ENCODE measurements at places on chromosomes 7 and 10.

DNA sequence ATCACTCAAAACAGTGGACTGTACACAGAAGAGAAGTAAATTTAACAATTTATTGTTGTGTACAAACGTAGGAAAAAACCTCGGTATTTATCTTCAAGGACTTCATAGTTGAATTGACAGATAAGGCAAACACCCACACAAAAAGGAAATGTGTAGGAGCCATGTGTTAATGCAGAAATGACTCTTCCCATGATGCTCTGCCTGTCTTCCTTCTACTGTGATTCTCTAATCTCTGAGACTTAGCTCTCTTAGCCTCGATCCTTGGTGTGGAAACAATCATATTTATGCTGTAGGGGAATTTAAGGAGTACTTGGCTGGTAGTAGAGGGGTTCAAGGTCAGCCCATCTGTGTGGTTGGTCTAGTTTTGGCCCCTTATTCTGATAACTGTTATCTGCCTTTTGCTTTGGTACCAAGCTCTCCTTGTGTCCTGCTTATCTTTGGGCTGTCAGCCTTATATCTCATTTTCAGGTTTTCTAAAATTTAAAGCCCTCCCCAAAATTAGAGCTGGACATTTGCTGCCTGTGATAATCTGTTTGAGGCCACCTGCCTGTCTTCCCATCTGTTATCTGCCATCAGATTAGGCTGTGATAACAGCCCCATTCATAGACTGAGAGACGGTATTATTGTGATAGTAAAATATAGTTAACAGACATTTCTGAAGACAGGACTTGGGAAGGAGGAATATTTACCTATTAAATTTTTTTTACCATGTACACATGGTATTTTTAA is 81.7 kb downstream of the GPR85 start:
- no peak for DNase-seq

DNA sequence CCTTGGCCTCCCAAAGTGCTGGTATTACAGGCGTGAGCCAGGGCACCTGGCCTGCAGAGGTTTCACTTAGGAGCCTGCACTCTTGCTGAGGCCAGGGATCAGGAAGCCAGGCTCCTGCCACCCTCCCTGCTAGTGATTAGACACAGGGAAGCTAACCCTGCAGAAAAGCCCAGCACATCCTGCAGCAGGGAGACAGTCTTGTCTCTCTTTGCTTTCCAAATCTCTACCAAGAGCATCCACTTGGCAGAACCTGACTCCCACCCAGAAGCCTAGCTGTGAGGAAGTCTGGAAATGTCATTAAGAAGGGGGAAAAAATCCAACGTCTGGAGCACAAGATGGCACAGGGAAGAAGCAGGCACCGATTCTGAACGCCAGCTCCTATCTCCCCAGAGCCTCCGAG is 8.0 kb upstream of the FAM171A1 start:
- DNase-seq, result no peak

- DNase-seq, result no peak
These were observed 54.6 kb upstream of the OPN4 start for GRCh38 chr10:86599729-86600128.

DNA sequence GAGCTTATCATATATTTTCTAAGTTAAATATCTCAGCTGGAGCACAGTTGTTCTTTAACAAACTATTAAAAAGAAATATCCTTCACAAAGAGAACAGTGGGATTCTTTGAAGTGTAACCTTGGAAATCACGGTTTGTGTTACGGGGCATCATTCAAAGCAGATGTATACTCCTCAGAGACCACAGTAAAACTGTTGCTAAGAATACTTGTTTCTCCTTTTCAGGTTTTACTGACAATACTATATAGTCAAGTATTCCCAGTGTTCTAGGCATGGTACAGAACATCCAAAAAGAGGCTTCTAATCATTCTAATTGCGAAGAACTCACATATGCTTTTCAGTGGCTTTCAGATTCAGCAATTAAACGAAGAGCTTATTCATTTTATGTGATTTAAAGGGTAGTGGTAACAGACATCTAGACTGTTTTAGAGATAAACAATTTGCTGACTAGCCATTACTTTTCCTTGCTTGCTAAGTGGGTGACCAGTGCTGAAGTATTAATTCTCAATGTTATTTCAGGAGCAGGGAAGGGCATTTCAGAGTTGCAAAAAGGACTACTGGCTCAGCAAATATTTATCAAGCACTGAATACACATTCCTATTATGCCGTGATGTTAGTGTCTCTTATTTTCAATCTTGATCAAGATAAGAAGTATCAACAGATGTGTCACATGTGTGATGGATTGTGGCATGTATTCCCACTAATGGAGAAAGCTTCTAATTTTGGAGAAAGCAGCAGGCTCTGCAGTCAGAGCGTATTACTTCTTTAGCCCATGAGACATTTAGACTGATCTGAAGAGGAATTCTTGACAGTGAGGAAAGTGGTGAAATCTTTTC is 236.8 kb downstream of the RNLS start:
- no peak for DNase-seq

DNA sequence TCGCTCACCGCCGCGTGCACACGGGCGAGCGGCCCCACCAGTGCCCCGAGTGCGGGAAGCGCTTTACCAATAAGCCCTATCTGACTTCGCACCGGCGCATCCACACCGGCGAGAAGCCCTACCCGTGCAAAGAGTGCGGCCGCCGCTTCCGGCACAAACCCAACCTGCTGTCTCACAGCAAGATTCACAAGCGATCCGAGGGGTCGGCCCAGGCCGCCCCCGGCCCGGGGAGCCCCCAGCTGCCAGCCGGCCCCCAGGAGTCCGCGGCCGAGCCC is 3.3 kb downstream of the REPIN1 start:
- DNase-seq, result no peak

DNA sequence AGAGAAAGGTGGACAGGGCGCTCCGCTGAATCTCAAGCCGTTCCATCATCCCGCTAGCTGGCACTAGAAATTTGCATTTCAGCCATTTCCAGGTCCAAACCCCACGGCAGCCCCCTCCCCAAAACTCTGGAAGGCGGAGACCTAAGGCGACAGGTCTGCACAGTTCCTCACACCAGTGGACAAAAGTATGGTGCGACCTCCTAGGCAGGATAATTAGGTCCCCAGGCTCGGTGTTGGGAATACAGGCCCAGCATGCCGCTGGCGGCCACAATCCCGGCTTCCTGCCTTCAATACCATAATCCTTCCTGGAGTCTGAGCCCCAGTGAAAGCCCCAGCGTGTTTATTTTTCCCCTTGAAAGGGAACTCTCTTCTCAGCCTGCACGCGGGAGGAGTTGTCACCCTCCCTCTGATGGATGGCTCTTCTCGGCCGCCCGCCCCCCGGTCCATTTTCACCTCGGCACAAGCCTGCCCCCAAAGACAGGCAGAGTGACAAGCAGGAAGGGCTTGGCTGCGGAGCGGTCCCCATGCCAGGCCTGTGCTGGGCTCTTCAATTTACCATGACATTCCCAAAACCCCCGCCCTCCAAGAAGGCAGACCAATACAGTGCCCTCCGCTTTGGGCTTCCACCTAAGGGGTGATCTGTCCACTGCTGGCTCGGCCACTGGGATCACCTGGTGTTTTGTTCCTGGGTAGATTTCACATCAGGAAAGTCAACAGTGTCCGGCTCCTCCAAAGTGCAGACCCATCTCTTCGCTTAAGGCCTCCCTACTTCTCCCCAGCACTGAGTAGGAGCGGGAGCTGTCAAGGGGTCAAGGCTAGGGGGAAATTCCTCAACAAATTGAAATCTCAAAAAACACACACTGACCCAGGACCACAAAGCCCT is 2.2 kb downstream of the FGFR2 start:
- no peak for DNase-seq

DNA sequence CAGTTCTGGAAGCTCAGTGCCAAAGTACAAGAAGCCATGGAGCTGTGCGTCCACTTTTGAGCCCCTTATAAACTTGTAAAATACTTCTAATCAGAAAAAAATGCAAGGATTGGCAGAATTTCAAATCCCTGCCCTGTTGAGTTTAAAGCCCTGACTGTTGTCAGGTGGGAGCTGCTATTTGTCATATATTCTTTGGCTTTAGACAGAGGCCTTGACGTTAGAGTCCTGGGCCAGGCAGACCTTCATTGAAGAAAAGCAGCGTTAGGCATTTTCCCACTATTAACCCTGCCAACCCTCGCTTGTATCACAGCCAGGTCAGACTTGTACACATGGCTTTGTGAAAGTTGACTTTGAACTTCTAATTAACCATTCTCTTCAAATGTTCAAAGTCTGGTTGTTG is 155.4 kb downstream of the TWIST1 start:
- DNase-seq, result no peak

DNA sequence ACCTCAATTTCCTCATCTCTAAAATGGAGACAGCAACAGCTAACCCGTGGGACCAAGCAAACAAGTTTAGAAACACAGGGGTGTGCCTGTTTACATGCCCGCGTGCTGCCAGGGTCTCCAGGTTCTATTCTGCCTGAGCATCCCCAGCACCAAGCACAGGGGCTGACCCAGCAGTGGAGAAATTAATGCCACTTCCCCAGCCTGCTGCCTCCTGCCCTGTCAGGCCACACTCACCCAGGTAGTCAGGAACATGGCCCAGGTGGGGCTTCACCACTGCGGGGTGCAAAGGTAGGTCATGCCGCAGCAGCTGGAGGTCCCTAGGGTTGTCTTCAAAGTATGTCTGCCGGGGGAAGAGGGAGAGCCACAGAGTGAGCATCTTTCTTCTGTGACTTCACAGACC is 5.8 kb downstream of the DDX56 start:
- no peak for DNase-seq

GRCh38 chr7:144057954-144058353 is 9.2 kb downstream of the OR2A5 start:
- DNase-seq, result no peak

DNA sequence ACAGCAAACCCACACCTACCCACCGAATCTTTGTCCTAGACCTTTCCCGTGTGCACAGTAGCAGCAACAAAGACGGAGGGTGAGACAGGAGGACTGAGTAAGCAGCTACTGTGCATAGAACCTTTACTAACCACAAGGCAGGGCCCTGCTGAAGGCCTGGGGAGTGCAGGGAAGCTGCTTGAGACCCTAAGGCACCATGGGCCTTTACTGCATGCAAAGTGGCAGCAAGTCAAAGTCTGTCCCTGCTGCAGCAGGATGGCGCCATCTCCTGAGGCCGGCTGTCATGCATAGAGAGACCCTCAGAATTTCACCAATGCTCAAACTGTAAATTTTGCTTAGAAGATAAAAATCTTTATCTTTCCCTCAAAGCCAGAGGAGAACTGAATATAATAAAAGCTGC is 610.5 kb downstream of the ACTR3B start:
- no peak for DNase-seq

DNA sequence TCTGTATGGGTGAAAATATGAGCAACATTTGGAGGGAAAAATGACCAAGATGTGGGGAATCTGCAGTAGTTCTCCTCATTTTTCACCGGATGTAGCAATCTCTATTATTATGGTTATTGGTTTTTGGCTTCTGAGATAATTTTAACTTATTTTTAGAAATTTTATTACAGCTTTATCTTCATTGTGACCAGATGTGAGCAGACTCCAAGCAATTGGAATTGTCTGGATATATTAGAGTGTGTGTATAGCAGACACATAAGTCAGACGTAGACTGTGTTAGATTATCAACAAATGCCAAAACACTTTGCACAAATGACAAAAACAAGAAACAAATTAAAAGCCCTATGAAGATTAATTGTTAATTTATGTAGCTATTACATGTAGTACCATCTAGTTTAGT is 249.1 kb downstream of the DNAJB9 start:
- DNase-seq, result no peak

- DNase-seq, result no peak
These were observed 2.4 kb downstream of the CH25H start for GRCh38 chr10:89204621-89205185.

- no peak for DNase-seq
These were observed 140.0 kb downstream of the RAPGEF5 start for GRCh38 chr7:22216832-22217475.

- DNase-seq, result no peak
These were observed 105.0 kb upstream of the NANOS1 start for GRCh38 chr10:118924493-118924892.

DNA sequence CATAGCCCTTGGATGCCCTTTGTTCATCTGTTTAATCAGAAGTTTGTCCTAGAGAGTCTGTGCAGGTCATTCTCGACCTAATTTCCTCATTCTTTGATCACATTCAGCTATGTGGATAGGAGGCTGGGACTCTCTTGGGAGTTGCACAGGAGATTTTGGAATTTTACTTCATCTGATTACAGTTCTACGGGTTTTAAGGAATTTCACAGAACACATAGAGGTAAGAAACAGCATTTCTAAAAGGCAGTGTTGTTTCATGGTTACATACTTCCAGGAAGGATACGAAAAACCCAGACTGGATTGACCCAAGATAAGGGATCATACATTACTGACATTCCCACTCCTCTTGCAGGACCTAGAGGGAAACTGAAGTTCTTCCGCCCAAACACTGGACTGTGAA is 45.9 kb downstream of the GATA3 start:
- no peak for DNase-seq

DNA sequence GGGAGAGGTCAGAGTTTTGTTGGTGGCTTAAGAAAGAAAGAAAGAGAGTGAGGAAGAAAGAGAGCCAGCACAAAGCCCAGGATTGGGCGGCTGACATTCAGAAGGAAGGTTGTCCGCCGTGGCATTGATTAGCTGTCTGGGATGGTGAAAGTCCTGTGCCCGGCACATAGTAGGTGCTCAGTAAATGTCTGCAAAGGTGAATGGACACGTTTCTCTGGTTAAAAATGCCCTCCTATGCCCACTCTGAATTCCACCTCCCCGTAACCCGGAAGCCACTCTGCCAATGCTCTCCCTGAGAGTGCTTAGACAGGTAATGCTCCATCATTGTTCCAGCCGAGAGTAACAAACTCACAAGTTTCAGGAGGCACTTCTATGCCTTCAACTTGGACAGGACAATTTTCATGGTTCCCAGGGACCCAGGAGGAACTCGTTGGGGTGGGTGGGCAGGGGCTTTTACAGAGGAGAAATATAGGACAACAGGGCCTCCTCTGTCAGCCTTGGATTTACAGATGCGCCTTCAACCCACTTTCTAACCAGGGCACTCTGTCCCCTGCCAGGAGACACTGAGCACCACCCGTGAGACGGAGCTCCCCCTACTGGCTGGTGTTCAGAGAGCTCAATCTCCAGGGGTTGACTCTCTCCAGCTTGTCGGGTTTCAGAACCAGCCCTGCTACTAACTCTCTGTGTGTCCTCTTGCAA is 411.5 kb upstream of the ZMIZ1 start:
- peak; percentile 21 for DNase-seq

DNA sequence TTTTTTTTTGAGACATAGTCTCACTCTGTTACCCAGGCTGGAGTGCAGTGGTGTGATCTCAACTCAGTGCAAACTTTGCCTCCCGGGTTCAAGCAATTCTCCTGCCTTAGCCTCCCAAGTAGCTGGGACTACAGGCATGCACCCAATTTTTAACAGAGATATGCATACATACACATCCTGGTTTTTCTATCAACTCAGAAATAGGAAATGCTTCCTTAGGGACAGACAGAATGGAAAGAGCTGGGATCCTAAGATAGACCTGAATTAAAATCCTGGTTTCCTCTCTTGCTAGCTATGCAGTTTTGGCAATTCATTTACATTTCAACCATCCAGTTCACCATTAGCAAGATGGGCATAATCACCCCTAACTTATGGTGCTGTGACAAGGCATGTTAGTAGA is 347.5 kb downstream of the GPAM start:
- no peak for DNase-seq

All from activated T-helper 1 cell treated with Interleukin-2 at 50 U/mL for 16 hours (primary cell).